ENCODE measurements at places on chromosomes 6 and 20.
A peak's percentile ranks its signal among the peaks of the same experiment; 100 is the strongest.

- no peak for DNase-seq
Observed at GRCh38 chr6:34981951-34982350, 92.9 kb downstream of the ANKS1A start.

DNA sequence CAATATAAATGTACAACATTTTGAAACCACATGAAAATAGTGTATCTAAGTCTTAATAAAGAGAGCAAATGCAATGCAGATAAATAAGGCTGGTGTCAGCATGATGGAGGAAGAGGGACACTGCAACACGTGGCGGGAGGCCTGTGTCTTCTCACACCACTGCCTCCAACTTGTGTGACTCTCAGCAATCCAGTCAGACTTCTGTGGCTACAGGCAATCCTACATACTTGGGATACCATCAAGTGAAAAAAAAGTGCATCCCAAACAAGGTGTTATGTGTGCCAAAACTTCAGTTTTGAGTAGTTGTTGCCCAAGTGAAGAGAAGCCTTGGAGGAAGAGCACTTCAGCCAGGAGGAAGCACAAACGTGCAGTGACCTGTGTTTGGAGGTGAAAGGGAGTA is 68.6 kb downstream of the PKIB start:
- no peak for DNase-seq

GRCh38 chr20:11170025-11170424 is 496.2 kb upstream of the JAG1 start:
- no peak for DNase-seq

DNA sequence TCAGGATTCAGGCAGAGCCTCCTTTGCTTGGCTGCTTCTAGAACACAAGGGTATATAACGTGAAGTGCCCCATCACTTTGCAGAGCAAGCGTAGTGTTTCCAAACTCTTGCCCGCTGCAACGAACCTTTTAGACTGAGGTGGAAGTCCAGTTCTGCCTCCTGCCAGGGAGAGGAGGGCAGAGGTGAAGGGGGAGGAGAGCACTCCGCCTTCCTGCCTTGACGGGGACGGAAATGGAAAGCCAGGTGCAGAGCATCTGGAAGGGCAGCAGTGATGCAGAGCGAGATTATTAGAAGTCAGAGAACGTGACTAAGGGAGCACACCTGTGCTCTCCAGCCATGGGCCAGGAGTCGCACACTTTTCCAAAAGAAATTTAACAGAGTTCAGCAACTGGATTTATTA is 63.4 kb downstream of the RREB1 start:
- DNase-seq: no peak

DNA sequence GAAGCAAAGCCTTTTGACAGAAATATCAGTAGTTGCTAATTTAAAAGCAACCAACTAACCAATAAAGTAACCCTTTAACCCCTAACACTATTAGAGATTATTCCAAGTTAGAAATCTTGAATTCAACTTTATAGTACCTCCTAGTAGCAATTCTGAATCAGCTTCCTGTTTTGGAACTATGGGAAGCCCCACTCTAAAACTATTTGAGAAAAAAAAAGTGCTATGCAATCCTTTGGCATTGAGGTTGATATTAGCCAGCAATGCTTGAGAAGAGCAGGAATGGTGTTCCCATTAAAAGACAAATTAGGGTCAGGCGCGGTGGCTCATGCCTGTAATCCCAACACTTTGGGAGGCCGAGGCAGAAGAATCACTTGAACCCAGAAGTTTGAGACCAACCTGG is 306.2 kb upstream of the ZFP64 start:
- DNase-seq: no peak

DNA sequence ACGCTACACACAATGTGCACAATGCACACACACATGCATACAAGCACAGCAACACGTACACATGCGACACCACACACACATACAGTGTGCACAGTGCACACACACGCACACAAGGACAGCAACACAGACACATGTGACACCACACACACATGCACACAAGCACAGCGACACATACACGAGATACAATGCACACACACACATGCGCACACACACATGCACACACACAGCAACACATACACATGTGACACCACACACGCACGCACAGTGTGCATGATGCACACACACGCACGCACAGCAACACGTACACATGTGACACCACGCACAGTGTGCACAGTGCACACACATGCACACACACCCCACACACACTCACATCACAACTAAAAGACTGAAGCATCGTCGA is 327.3 kb downstream of the THBS2 start:
- no peak for DNase-seq

DNA sequence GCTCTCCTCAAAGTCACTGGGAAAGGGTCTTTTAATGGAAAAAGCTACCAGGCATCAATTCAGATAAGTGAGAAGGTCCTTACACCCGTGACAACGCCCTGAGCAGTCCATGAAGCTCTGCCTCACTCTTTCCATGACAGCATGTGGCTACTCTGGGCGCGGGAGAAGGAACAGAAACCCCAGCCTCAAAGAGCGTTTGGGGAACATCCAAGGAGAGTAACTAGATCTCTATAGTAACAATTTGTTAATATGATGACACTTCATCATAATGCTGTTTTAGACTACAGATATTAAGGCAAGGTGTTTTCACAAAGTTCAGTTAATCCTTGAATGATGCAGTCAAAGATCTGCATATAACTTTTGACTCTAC is 55.2 kb downstream of the KIF6 start:
- DNase-seq: no peak

DNA sequence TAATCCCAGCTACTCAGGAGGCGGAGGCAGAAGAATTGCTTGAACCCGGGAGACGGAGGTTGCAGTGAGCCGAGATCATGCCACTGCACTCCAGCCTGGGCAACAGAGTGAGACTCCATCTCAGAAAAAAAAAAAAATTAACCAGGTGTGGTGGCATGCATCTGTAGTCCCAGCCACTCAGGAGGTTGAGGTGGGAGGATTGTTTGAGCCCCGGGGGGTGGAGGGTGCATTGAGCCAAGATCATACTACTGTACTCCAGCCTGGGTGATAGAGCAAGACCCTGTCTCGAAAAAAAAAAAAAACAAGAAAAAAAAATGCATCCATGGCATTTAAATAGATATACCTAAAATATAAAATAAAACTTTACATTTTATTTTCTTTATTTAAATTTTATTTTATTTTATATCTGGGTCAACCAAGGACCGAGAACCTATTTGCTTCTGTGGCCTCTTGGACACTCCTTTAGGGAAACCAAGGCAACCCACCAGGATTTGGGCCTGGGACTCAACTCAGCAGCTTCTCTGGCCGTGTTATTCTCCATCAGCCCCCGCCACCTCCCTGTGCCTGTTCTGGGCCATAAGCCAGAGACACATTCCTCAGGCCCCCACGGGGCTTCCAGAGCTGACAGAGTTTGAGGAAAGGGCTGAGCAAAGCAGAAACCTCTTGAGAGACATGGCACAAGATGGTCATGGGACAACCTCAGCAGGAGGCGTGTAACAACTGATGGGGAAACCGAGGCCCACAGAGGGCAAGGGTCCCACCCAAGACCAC is 6.2 kb downstream of the SNTA1 start:
- DNase-seq: no peak

- no peak for DNase-seq
Observed at GRCh38 chr20:10673176-10673841, 490 bp downstream of the JAG1 start.

DNA sequence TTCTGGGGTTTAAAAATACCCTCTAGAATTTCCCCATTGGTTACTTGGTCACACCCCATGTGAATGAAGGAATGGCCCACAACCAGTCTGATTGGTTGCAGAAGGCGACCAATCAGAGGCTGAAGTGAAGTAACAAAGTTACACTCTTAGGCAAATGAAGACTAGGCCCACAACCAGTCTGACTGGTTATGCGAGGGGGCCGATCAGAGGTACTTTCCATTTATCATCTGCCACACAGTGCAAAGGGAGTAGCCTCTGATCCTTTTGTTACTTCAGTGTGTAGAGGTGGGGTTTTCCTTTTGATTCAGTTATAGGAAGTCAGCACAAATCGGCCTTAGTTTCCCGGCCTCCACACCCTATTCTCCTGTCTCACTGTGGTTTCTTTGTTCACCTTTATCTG is 61.2 kb upstream of the SGK1 start:
- no peak for DNase-seq

GRCh38 chr6:16754876-16755275 is 6.4 kb downstream of the ATXN1 start:
- no peak for DNase-seq

DNA sequence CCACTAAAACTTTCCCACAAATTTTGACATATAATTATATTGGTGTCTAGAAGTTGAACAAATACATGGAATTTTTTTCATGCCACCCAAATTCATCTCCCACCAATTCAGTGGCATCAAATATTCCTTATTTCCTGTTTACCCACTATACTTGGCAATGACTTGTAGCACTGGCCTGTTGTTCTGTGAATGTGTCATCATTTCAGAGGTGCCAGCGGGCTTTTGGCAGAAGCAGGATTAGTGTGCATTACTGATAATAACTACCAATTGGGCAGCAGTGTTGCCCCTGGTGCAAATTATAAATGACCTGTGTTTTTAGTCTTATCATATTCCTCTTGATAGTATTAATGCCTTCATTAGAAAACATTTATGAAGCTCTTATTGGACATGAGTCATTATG is 121.3 kb downstream of the TFAP2B start:
- no peak for DNase-seq

- DNase-seq: no peak
Observed at GRCh38 chr6:162491637-162492036, 235.9 kb downstream of the PRKN start.

DNA sequence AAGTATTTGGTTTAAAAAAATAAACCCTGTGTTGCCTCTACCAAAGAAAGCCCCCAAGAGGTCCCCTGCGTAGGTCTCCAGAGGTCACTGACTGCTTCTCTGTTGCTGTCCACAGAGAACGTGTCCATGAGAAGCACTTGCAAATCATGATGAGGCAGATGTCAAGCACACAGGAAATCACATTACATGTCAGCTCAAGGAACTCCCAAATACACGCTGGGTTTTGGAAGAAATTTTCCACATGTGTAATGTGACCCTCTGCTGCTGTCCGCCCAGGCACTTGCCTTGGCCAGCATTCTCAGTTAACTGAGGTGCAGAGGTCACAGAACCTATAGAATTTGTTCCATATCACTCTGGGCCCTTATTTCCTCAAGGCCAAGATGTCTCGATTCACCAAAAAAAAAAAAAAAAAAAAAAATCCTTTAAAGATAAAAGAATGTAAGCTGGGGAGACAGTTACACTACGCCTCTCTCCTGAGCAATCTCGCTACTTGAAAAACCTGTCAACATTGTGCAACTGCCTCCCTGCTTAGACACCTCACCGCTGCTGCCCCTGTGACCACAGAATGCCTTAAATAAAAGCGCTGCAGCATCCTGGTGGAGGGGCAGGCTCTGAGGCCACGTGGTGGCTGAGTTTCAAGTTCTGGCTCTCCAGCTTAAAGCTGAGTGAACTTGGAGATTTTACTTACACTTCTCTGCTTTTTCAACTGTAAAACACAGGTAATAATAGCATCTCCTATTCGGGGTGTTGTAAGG is 42.3 kb downstream of the SLC22A23 start:
- no peak for DNase-seq

DNA sequence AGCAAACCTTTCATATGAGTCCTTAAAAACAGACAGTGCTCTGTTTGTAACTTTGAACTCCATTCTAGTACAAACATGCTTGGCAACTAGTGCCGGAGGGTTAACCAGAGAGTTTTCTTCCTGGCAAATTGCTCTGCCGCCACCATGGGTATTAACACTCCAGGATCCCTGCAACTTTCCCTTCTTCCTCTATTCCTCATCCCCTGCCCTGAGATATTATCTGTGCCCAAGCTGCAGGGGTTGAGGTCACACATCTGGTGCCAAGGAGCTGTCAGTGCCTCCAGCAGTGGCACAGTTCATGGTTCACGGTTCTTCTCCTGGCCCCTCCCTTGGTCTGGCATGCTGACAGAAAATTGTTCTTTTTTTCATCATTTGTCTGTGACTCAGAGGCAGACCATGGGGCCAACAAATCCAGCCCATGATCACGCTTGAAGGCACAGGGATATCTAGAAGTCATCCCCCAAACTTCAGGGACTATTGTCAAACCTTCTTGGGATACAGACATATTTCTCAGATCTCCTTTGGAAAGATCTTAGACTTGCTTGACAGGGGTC is 77.5 kb downstream of the ATXN1 start:
- peak; percentile 81 for DNase-seq

DNA sequence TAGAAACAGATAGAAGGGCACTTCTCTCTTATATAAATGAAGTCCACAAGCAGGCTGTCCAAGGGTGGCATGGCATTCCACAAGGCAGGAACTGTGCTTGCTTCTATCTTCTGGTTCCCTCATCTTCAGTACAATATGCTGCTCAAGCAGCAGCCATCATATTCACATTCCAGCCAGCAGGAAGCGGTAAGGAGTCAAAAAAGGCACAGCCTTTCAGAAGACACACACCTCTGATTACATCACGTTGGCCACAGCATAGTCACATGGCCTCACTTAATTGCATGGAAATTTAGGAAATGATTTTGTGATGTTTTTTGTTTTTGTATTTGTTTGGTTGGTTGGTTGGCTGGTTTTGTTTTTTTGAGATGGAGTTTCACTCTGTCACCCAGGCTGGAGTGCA is 19.0 kb downstream of the REM1 start:
- DNase-seq: no peak

- no peak for DNase-seq
Observed at GRCh38 chr20:20733943-20734342, 21.5 kb upstream of the RALGAPA2 start.

- DNase-seq: no peak
Observed at GRCh38 chr6:158621694-158622544, 22.6 kb downstream of the DYNLT1 start.

DNA sequence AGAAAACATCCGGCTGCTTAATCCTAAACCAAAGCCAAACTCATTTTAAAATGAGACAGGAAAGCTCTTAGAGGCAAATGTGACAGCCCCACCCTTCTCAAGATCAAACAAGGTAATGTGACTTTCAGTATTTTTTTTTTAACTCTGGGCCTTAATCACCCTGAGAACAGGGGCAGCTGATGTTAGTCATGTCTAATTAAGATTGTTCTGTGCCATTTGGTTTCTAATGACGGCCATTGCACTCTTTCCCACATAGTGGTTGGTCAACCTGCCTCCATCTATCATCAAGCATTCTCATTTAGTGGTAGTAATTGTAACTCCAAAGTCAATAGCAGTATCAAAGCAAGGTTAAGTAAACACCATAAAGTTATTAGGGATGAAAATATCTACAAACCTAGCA is 191.6 kb upstream of the EXOC2 start:
- DNase-seq: no peak

DNA sequence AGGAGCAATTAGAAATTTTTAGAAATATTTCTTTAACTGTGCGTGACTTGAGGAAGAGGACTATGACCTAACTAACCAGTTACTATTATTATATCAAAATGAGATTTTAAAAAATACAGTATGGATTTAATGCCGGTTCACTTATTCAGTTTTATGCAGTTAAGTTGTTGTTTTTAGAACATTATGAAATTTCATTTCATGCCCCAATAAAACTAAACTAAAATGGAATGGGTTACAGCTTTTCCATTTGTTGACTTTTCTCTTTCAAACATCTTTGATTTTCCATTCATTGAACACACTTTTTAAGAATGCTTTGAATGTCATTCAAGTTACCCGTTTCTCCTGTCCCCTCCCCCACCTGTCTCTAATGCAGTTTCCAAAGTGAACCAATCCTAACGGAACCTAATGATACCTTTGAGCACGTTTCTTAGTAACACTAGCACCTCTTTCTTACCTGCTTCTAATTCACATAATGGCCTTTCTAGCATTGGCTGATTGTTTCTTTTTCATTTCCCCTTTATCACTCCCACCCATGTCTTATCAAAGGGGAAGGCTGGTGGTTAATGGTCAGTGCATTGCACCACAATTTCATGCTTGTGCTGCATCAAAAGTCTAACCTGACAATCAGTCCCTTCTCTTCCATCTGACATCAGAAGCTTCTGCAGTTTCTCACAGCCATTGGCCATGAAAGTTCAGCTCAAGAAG is 262.2 kb upstream of the TAB2 start:
- DNase-seq: no peak

All from kidney epithelial cell (primary cell).